ENCODE measurements at places on chromosomes 4 and X.
A peak's percentile ranks its signal among the peaks of the same experiment; 100 is the strongest.

GRCh38 chr4:15689540-15689939, 7.9 kb downstream of the FAM200B start:
- peak; percentile 70 for DNase-seq

DNA sequence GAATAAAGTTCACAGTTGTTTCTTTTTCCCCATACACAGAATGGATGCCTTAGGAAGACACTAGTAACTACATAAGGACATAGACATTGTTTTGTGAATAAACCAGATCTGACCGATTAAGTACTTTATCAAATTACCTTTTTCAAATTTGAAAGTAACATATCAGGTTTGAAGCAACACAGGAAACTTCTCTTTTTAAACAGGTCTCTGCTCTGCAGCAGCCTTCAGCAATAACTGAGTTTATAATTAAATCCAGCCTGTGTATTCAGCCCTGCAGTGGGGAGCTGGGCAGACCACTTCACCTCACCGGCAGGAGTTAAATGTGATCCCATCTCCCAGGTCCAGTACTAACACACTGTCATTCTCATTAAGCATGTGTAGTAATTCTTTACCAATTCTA, 68.3 kb upstream of the ATOH1 start:
- DNase-seq, result no peak

GRCh38 chr4:148847544-148848255, 405.5 kb upstream of the NR3C2 start:
- DNase-seq, result no peak

DNA sequence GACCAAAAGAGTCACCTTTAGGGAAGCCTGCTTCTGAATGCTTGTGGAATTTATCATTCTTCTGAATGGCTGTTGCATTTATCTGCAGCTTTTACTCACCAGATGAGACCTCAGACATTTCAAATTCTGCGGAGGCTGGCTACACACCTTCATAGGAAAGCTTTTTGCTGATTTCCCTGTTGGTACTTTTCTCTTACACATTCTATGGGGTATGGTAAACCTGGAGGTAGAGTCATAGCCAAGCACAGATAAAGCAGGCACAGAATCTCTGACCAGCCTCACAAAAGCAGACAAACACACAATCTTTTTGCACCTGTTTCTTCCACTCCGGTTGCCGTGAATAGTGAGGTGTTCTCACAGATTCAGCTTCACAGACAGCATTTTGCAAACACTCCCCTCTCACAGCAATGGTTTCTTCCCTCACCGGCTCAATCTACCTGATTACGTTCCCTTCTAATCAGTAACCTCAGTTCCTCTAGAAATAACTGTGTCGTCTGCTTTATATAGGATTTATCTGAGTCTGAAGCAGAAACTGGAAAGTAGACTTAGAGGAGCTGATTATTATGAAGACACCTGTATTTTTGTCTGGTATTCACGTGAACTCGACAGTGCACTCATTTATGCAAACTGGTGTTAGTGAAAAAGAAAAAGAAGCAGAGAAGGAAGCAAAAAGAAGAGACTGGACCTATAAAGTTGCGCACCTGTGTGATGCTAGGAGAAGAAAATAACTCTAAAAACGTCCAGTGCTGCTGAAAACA, 83.1 kb downstream of the DMD start:
- no peak for DNase-seq

- DNase-seq, result no peak
Measured at GRCh38 chr4:137543198-137543597, 10.9 kb upstream of the PCDH18 start.

- DNase-seq, result no peak
Measured at GRCh38 chr4:681736-682451, 7.1 kb downstream of the SLC49A3 start.

DNA sequence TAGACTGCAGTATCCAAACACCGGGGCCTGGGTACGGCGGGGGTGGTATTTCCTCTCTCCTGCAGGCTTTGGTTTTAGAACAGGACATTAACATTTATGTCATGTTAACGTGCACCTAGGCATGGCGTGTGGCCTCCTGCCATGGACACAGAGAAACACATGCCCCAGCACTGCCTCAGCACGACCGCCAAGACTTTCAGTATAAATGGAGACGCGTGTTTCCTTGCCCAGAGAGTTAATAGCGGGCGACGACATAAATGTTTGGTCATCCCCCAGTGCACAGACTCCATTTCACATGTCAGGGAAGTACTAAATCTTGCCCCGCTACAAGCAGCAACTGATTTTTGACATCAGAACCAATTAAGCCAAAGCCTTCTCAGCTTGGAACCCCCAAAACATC, 737.9 kb downstream of the RAB28 start:
- no peak for DNase-seq

DNA sequence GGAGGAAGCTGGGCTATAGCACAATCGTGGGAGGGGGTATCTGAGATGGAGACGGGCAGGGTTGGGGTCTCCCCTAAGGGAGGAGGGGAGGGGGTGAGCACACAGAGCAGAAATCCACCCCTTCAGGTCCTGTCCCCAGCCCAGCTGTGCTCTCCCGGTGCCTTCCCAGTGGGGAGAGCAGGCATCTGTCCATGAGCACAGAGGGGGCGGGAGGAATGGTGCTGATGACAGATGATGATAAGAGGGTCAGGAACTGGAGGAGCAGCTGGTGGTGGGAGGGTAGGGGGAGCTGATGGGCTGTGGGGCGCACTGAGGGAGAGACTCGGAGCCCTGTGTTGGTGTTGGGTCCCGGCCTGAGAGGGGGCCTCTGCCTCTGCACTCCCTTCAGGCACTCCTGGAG, 8.6 kb downstream of the ATP2B3 start:
- no peak for DNase-seq

GRCh38 chr4:89434364-89434988, 126.9 kb upstream of the GPRIN3 start:
- peak; percentile 77 for DNase-seq

DNA sequence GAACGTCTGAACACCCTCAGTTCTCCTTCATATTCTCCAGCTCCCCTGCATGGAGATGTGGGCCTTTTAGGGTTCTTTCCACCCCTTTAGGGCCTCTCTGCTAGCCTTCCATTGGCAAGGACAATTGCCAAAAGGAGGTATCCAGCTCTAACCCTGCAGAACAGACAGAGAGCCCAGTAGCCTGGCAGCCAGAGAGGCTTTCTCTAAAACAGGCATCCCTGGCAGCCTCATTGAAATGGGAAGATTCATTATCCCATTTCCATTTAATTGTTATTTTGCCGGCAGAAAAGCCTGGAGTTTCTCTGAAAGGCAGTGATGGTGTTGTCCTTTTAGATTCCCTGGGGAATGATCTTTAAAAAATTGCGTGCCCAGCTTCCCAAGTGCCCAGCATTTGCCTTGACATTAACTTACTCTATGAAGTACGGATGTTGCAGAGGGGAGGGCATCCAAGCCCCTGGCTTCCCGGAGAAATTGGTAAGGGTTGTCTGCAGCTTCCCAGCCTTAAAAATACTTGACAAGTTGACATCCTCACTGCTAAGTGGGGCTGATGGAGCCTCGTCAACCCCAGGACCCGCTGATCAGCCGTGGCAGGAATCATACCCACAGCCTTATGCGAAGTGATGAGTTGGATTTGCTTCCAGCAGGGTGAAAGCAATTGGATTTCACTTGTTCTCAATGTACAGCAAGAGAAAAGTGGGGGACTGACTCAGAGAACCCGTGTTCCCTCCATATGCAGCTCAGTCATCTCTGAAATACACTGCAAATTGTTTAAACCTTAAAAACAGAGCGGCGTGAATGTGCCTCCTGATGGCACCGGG, 244.1 kb downstream of the CRLF2 start:
- no peak for DNase-seq

Data from suppressor macrophage treated with lipopolysaccharide for 1 hour (primary cell).